ENCODE measurements at places on chromosomes 2 and 18.

DNA sequence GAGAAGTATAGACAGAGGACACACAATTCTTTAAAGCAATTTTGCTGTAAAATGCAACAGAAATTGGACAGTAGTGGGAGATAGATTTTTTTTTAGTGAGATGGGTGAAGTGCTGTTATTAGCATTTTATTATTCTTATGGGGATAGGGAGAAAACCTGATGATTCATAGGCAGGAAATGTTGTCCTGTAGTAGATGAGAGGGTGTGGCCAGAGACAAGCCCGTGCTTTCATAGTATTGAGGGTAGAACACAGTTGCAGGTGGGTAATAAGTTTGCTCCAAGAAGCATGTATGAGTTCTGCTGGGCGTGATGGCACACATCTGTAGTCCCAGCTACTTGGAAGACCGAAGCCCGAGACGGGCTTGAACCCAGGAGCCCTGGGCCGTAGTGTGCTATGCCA is 128.3 kb upstream of the ARHGAP28 start:
- no peak for DNase-seq

- DNase-seq: no peak
Measured at GRCh38 chr18:25113566-25113965, 238.4 kb downstream of the ZNF521 start.

GRCh38 chr18:69882965-69883668 is 64.6 kb downstream of the CD226 start:
- DNase-seq: no peak

GRCh38 chr2:218888341-218888740 is 7.7 kb downstream of the WNT10A start:
- DNase-seq: no peak

GRCh38 chr2:158131483-158131912 is 29.8 kb downstream of the UPP2 start:
- DNase-seq: no peak

All from stimulated activated CD4-positive, alpha-beta T cell treated with anti-CD3 and anti-CD28 coated beads, Interleukin-15, amount 100 ng/mL, for 24 hours (primary cell).